ENCODE measurements at places on chromosomes 7 and 10.

- no peak for DNase-seq
Observed at GRCh38 chr7:83684928-83685327, 36.0 kb upstream of the SEMA3E start.

GRCh38 chr10:24541239-24541753 is 182.4 kb downstream of the ARHGAP21 start:
- no peak for DNase-seq

GRCh38 chr10:56537984-56538383 is 176.9 kb upstream of the ZWINT start:
- no peak for DNase-seq

GRCh38 chr10:60397792-60398191 is 8.1 kb upstream of the ANK3 start:
- no peak for DNase-seq

DNA sequence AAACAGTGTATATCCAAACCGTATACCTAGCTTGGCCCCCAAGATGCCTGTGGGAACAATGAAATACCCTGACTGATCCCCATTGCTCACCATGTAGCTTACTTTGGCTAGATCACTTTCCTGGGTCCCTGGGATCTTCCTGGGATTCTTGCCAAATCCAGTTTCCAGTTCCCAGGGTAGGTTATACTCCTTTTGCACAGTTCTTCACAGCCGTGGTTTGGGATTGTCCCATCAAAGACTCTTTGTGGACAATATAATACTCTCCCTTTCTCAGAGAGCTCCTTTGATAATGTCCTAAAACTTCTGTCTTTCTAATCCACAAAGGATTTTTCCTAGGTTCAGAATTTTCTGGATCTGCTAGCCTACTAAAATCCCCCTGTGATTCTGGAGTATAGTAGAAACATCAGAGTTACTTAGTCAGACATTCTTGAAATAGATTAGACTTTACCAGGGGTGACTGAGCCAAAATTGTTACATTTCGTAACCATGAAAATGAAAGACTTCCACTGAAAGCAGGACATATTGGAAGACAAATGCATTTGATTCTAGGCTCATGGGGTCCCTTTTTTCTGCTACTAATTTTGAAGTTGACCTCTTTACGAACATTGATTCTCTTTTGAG is 388.3 kb upstream of the ETV1 start:
- no peak for DNase-seq

DNA sequence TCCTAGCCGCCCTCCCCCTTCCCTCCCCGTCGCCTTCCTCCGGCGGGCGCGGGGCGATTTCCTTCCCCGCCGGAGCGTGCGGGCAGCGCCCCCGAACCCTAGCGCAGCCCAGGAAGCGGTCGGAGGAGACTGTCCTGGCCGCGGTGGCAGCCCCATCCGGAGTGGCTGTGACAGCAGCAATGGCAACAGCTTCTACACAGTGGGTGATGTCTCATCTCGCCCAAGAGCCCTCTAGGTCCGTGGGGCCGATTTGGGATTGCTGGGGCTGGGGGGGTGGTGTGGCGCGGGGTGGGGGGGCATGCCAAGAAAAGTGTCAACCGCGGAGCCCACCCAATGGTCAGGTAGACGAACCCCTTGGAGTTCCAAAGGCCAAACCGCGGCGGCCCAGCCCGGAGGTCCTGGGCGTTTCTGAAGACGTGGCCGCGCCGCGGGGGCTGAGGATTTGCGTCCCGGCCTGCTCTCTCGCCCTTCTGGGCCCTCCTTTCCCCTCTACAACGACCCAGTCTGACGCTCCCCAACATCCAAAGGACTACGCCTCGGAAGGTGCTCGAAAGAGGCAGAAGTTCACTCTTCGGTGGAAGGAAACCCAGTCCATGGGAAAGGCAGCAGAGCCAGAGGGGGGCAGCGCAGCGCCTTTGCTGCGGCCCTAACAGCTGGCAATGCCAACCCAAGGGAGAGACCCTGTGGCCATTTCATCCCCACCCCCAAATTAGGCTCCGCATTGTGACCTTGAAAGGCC is 603 bp upstream of the TWIST1 start:
- DNase-seq = no peak

DNA sequence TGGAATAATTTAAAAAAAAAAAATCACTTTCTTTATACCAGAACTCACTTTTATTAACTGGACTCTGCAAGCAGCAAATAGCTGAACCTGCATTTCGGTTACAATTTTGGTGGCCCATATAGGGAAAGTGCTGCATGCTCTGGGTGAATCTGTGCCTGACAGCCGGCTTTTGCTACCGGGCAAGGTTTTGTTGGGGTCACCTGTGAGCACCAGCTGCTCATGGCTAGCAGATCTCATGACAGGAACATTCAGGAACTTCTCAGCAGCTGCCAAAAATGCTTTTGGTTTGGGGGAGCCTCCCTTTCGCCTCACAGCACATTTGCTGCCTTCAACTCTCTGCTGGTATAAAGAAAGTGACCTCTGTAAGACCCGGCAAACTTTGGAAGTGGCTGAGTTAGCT is 13.2 kb upstream of the CREB3L2 start:
- no peak for DNase-seq

DNA sequence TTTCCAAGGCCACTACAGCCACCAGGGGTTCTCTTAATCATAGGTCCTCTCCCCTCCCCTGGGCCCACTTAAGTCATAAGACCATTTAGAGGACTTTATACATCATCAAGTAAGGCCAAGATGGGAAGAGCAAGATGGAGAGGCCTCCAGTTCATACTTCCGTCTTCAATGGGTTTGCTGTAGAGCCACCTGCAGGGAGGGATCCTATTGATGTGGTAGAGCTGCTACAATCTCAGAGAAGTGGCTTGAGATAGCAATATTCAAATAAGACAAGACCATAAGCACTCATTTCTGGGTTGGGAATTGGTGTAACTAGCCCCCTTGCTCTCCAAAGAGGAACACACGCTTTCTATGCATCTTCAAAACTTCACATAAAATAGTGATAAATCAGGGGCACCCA is 214.2 kb downstream of the PLXNA4 start:
- no peak for DNase-seq

- no peak for DNase-seq
Observed at GRCh38 chr10:30986053-30986555, 45.6 kb downstream of the ZNF438 start.

- DNase-seq = no peak
Observed at GRCh38 chr7:8160250-8160649, 101.7 kb downstream of the ICA1 start.

- no peak for DNase-seq
Observed at GRCh38 chr7:126026421-126027088, 1096.9 kb upstream of the POT1 start.

DNA sequence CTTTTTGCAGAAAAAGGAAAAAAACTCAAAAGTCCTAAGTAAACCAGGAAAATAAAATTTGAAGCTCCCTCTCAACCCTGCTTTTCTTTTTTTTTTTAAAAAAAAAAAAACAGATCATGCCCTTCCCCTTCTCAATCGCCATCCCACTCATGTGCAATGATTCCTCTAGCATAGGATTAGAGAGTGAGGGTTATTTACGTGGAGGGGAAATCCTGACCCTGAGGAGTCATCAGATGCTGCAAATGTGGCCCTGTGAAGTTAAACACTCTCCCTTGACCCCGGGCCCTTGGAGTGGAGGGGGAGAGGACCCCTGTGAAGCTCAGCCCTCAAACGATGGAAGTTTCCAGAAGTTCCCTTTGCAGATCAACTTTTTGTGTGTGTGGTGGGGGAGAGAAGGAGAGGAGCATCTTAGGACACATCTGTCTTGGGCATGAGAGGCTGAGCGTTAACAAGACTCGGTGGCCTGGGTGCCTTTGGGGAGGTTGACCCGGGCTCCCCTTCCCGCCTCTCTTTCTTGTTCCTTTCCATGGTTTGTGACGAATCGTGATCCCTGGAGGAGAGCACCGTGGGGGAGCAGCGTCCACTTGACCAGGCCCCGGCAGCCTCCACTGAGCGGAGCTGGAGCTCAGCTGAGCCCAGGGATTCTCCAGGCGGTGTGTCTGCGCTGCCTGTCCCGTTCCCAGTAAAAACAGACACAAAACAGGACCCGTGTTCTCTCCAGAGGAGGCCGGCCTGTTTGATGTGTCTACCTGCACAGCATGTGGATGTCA is 1.5 kb upstream of the SHH start:
- DNase-seq = no peak
